ENCODE measurements at places on chromosomes 3 and 15.
A peak's percentile ranks its signal among the peaks of the same experiment; 100 is the strongest.

GRCh38 chr3:114847564-114847963, 299.5 kb downstream of the ZBTB20 start:
- DNase-seq = no peak

DNA sequence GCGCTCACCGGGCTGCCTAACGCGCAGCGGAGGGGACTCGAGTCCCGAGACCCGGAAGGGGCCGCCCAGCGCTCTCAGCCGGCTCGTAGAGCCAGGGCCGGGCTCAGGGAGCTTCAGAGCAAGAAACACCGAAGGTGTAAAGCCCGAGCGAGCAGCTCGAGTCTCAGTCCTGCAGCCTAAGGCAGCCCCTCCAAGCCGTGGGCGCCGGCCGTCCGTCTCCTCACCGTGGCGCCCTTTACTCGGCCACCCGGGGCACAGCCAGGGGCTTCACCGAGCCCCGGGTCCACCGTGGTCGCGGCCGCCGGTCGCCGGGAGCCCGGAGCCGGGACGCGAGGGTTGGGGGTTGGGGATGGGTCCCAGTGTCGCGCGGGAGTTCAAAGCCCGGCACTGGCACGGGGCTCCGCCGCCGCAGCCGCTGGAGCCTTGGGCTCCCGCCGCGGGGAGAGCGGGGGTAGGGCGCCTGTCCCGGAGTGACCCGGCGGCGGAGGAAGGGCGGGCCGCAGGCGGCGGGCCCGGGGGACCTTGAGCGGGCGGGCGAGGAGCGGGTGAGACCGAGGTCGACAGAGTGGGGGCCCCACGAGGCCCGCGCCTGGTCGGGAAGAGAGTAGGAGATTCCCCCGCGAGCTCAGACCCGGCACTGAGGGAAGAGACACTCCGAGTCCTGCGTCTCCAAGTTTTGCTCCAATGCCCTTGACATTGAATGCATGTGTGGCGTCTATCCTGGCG, 26.9 kb upstream of the THRB start:
- DNase-seq = no peak

GRCh38 chr3:130729154-130729553, 17.5 kb downstream of the PIK3R4 start:
- DNase-seq = no peak

GRCh38 chr3:13465236-13465873, 14.8 kb upstream of the HDAC11 start:
- DNase-seq = no peak

DNA sequence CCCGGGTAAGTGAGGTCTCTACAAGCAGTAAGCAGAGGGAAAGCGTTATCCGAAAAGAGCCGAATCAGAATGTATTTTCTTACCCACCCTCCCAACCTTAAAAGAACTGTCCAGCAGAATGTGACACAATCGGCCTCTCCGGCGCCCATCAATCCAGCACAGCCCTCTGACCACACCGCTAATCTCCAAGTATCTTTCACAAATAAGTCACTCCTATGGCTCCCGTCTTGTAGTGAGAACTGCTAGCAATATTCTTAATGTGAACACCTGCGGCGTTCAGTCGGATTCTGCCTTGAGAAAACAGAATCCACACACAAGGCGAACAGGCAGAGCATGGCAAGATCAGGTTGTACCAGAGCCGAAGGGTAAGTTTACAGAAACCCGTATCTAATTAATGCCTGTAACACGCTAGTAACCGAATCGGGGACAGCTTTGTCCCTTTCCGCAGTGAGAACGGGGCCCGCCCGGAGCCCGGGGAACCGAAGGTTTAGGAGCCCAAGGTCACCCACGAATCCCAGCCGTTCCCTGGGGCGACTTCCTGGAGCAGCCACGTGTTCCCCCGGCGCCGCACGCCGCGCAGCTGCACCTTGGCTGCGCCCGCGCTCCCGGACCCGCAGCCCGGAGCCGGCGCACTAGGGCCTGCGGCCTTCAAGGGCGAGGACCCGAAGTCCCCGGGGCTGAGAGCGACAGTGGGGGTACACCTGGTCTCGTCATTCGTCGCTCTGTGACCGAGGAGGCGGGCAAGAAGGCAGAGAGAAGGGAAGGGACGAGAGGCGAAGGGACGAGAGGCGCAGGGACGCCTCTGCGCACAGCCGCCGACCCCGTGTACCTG, 672 bp downstream of the TFRC start:
- DNase-seq = peak; percentile 30

- DNase-seq = no peak
Observed at GRCh38 chr15:64739577-64740143, 35.7 kb downstream of the RBPMS2 start.

- no peak for DNase-seq
Observed at GRCh38 chr3:127753898-127754410, 68.4 kb downstream of the MGLL start.

GRCh38 chr3:13563321-13563720, 14.4 kb downstream of the FBLN2 start:
- DNase-seq = no peak

DNA sequence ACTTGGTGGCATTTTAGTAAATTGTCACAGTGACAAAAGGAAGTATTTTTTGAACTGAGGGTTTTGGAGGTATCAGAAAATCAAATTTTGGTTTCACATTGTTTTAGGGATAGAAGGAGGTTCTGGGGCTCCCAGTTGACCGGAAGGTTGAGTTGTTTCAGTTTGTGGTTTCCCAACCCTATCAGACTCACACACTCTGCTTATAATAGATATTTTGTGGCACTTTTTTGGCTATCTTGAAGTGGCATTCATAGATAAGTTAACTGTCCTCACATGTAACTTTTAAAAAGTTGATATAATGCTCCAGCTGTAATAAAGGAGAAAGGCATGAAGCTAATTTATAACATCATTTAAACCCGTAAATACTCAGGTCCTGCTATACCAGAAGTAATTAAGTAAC, 12.8 kb downstream of the ARMC8 start:
- no peak for DNase-seq

DNA sequence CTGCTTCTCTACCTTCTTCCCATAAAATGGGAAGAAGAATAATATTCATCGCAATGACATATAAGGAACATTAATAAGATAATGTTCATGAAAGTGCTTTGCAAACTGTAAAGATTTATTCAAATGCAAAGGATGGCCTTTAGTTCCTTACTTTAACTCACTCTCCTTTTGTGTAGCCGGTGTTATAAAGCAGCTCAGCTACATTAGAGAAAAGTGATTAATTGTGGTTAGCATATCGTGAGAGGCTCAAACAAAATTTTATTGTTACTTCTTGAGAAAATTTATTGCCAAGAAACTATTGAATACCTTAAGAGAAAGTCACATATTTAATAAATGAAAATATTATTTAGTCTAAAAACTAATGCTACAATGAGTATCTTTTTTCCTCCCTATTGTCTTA, 250.7 kb upstream of the NR2E3 start:
- DNase-seq = no peak

DNA sequence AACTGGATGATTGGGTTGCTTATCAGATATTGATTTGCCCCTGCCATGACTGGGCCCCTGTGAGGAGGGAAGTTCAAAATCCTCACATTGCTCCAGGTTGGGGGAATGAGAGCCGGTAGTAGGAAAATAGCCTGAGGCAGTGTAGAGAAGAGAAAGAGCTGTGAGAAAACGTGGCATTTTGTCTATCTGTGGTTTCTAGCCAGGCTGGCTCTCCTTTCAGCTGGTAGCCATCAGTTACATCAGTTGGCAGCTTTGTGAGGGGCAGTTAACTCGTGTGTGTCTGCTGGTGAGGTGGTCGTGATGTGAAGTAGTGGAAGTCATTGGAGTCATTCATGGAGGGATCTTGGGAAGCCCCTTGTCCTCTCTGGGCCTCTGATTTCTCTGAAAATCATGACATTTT, 5.2 kb downstream of the ESYT3 start:
- no peak for DNase-seq
